Stimulated activated CD8-positive, alpha-beta memory T cell treated with anti-CD3 and anti-CD28 coated beads, Interleukin-15, amount 100 ng/mL, for 4 hours (primary cell): ENCODE measurements at places on chromosomes 5 and 9.

DNA sequence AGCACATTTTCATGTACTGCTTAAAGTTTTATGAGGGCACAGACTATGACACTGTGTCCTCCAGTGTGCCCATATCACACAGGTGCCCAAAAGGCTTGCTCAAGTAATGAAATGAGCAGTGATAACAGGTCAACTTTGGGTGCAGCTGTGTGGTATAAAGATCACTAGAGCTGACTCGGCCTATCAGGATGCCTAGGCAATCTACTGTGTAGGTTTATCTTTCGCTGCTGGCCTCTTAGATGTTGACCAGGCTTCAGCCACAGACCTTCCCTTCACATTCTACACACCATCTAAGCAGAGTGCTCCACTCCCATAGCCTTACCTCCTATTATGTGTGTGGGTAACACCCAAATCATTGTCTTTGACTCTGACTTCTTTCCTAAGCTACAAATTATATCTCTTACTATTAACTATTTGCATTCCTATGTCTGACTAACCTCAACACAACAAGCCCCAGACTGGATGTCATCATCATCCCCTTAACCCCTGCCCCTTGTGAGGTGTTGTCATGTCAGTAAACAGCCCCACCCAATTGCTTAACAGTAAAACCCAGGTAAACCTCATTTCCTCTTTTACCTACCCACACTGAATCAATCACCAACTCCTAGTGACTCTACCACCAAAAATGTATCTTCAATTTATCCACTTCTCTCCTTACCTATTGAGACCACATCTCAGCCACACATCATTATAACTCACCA is 2.5 kb downstream of the SREK1IP1 start:
- DNase-seq = no peak

GRCh38 chr5:10513501-10514442 is 50.1 kb upstream of the ANKRD33B start:
- no peak for DNase-seq

DNA sequence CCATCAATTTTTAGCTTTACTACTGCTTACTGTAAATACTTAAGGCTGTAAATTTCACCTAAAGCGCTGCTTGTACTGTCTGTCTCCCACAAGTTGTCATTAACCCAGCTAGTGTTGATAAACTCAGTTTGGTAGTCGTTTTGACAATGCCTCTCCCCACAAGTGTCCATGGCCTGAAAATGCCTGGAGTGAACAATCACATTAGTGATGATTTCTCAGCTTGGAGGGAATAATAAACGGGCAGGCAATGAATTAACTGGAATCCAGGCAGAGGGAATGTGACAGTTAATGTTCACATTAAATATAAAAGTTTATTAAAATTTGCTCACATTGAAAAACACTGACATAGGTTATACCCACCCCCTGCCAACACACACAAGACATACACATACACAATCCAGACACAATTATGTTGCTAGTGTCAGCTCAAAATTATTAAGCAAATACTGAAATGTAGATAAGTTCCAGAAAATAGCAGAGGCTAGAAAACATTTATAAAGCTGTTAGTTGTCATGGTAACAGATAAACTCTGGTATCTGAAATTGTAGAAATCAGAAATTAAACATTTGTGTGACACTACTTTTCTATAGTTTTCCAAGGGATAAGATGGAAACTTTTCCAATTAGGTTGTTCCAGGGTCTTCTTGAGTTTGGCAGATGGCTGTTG is 341.9 kb downstream of the DIRAS2 start:
- DNase-seq = no peak

- no peak for DNase-seq
Measured at GRCh38 chr5:106094204-106094607, 1576.5 kb downstream of the EFNA5 start.

GRCh38 chr5:34599471-34600117 is 56.5 kb upstream of the RAI14 start:
- DNase-seq = no peak

DNA sequence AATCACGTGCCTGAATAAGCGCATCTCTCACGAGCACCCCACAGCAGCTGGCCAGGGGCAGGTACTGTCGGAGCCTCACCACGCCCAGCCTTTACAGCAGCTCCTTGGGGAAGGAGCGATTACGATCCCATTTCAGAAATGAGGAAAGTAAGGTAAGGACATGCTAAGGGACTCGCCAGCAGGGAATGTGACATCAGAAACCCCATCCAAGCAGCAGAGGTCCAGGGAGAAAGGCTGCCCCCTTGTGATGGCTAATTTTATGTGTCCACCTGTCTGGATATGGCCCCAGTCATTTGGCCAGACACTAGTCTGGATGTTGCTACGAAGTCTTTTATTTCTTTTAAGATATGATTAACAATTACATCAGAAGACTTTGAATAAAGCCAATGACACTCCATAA is 77.3 kb downstream of the UBE2QL1 start:
- no peak for DNase-seq

- DNase-seq = no peak
Measured at GRCh38 chr5:123147128-123147715, 58.2 kb downstream of the PRDM6 start.

DNA sequence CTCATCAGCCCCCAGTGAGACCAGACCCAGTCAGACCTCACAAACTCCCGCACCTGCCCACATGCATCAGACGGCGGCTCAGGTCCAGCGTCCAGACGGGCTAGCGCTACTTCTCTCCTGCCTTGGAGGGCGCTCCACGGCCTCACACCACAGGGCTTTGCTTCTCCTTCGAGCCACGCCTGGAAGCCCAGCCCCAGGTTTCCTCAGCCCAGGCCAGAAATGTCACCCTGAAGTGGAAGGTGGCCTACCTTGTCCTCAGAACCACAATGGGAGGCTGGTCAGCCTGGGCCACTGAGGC is 2.8 kb downstream of the NACC2 start:
- DNase-seq = no peak

- no peak for DNase-seq
Measured at GRCh38 chr9:84374013-84374412, 33.5 kb upstream of the SLC28A3 start.

GRCh38 chr5:134527156-134527960 is 1.9 kb downstream of the JADE2 start:
- DNase-seq = peak; percentile 58

- no peak for DNase-seq
Measured at GRCh38 chr9:131677444-131678180, 62.3 kb downstream of the RAPGEF1 start.

DNA sequence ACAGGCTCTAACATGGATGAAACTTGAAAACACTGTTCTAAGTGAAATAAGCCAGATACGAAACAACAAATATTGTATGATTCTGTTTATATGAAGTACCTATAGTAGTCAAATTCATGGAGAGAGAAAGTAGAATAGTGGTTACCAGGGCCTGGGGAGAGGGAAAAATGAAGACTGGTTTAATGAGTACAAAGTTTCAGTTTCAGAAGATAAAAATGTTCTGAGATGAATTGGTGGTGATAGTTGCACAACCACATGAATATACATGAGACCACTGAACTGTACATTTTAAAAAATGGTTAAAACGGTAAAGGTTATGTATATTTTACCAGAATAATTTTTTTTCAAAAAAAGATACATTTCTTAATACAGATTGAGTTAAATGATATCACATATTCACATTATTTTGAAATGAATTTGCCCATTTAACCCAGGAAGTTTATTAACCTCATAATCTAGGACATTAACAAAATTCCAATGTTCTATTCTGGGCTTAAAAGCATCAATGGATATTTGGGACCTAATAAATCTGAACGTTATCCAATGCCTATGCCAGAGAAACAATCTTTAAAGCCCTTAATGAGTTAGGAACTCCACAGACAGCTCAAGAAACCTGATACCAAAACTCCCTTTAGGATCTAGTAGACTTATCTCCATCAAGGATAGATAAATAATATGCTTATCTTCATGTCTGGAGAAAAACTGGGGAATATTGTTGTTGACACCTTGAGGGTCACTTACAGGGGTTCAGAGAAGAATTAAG is 521.3 kb downstream of the EFNA5 start:
- DNase-seq = no peak

- no peak for DNase-seq
Measured at GRCh38 chr9:121576281-121577075, 75.0 kb upstream of the DAB2IP start.

- DNase-seq = no peak
Measured at GRCh38 chr5:93428868-93429267, 152.2 kb downstream of the NR2F1-AS1 start.

DNA sequence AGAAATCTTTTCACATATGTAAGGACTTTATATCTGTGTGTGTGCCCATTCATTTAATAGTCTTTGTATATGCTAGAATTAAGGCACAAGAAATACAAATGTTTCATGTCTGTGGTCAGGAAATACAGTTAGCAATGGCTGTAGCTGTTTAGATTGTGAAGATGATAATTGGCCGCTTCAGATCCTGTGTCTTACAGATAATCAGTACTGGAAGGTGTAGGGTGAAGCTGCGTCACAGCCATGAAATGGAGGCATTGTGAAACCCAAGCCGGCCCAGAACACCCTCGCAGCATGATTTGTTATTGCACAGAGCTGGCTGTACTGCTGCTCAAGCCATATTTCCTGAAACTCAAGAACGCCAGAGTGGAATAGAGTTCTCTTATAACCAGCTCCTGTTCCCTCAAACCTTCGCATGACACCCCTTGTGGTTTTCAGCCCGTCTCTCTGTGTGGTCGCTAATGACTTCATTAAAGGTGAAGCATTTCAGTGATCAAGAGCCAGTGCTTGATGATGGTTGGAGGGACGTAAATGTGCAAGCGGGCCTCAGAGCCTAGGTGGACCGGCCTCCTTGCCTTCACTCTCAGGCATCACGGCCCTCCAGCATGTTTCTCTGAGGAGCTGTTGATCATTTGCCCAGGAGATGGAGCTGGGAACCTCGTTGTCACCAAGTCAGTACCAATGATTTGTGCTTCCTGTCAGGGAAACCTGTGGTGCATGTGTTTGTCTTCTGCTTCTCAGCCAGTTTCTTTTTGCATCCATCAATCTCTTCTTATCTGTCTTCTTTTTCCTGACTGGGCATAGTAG is 80.1 kb downstream of the F2RL2 start:
- DNase-seq = peak; percentile 24

GRCh38 chr5:33309068-33309467 is 131.7 kb upstream of the TARS1 start:
- DNase-seq = no peak

- DNase-seq = no peak
Measured at GRCh38 chr9:69252436-69252835, 72.6 kb upstream of the ENTREP1 start.

- DNase-seq = no peak
Measured at GRCh38 chr5:169020102-169020501, 280.8 kb downstream of the SLIT3 start.

DNA sequence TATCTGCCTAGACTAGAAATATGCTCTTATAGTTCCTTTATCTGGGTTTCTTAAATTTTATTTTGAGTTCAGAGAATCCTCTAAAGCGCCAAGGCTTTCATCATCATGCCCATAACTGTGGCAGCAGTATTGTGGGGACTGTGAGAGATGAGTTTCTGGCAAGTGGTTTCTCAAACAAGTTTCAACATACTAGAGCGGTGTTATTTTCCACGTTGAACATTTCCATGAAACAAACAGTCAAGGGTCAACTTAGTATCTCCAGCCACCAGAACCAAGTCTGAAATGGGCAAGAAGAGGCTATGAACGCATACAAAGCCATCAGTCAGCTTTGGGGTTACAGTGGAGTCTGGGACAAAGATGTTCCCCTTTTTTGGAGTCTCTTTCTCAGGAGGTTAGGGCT is 40.3 kb downstream of the SERINC5 start:
- no peak for DNase-seq

DNA sequence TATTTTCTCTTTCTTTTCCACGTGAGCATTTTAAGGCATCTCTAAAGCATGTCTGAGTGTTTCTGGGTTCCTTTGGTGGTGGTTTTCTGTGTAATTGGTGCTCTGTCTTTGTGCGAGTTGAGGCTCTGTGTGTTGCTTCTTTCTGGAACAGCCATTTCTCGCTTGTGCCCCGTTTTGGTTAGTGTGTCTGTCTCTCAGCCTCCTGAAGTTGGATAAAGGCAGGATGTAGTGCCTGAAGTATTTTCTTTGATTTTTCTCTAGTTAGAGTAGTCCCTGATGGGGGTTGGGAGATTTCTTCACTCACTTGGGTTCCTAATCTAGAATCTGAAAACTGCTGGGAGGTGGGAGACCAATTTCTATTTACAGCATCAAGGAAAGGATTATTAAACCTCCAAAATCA is 129.7 kb upstream of the TMEM161B start:
- DNase-seq = no peak

DNA sequence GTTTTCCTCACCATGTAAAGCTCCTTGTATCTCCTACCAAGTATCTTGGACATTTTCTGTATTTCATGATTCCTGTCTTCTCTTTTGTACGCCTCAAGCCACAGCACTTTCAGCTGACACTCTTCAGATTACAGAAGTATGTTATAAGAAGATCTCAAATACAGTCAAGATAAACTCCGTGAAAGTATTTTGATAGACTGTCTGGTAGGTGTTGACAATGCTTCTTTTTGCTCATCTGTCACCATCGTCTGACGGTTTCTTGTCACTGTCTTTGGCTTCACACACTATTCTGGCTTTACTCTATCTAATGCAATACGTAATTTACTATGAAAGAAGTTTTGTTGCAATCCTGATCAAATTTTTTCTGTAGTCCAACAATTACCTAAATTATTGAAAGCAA is 294.5 kb upstream of the CDH12 start:
- DNase-seq = no peak

- DNase-seq = no peak
Measured at GRCh38 chr5:125190232-125191087, 444.0 kb upstream of the ZNF608 start.

DNA sequence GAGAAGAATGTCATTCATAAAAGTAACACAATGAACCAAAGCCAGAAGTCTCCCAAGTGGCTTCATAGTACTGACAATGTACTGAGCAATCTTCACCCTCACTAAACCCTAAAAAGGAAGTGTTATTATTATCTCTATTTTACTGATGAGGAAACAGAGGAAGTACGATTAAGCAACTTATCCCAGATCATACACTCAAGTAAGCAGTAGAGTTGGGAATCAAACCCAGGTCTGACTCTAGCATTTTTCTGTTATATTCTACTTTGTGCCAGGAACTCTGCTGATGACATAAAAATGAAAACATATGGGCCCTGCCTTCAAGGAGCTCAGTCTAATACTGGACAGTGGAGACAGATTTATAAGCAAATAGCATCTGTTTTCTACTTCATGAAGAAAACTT is 109.2 kb downstream of the RAPGEF6 start:
- no peak for DNase-seq

GRCh38 chr9:98795970-98796363 is 388 bp downstream of the ANKS6 start:
- DNase-seq = no peak

DNA sequence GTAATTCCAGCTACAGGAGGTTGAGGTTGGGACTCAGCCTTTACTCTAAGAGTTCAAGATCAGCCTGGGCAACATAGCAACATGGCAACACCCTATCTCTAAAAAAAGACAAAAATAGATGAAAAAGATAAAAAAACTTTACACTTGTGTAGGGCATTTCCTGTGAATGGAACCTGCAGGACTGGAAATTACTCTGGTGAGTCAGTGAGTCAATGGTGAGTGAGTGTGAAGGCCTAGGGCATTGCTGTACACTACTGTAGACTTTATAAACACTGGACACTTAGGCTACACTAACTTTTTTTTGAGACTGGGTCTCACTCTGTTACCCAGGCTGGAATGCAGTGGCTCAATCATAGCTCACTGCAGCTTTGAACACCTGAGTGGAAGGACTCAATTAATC is 19.5 kb upstream of the ARSI start:
- DNase-seq = no peak

- no peak for DNase-seq
Measured at GRCh38 chr9:116592970-116593369, 94.1 kb upstream of the TRIM32 start.
